ENCODE measurements at places on chromosomes 6 and 20.
A peak's percentile ranks its signal among the peaks of the same experiment; 100 is the strongest.

GRCh38 chr6:38142178-38142902 lies 322.8 kb downstream of the ZFAND3 start:
- DNase-seq: no peak

- no peak for DNase-seq
Observed at GRCh38 chr6:129671442-129672340, 38.3 kb downstream of the ARHGAP18 start.

DNA sequence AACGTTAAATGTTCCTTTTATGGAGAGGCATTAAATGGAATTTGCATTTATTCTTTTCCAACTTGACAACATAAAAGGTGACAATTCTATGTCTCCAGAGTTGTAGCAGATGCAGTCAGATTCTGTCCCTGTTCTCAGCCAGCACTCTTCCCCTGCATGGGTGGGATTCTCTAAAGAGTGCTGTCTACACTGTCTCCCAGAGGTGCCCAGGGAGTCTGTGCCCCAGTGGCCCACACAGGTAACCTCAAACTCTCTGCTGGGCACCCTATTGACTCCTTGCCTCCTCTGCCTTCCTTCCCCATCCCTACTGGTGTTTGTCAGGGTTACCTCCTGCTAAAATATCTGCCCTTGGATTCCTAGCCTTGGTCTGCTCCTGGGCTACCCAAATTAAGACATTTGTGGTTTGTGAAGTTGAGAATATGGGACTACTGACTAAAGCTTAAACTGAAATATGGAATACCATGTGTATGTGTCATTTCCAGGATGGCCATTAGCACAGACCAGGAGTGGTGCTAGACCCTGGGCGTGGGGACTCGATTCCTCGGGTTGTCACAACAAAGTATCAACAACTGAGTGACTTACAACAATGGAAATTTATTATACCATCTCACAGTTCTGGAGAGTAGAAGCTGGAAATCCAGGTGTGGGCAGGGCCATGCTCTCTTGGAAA lies 284.7 kb downstream of the CDH26 start:
- no peak for DNase-seq

- no peak for DNase-seq
Observed at GRCh38 chr6:37303891-37304503, 46.1 kb upstream of the TMEM217 start.

- DNase-seq: no peak
Observed at GRCh38 chr6:46312654-46313053, 141.9 kb upstream of the ENPP5 start.

GRCh38 chr20:51800872-51801121 lies 1.5 kb downstream of the SALL4 start:
- DNase-seq: no peak

DNA sequence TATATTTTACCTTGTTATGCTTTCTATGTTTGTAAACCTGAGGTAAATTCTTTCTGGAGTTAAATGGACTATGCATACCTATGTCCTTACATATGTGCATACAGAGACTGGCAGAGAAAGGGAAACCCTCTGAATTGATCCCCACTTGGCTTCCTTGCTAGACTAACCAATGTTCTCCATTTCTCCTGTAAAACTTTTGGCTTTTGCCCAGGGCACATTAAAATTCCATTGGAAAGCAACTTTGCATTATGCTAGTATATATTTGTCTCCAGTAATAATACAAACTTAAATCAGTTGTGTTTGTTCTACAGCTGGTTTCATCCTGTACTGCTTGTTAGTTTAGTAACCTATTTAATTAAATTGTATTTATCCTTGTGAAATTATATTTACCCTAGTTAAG lies 646.0 kb upstream of the MARCKS start:
- DNase-seq: no peak

GRCh38 chr6:164013480-164014208 lies 599.1 kb downstream of the QKI start:
- DNase-seq: no peak

- DNase-seq: no peak
Observed at GRCh38 chr6:2035826-2036709, 209.3 kb downstream of the GMDS start.

DNA sequence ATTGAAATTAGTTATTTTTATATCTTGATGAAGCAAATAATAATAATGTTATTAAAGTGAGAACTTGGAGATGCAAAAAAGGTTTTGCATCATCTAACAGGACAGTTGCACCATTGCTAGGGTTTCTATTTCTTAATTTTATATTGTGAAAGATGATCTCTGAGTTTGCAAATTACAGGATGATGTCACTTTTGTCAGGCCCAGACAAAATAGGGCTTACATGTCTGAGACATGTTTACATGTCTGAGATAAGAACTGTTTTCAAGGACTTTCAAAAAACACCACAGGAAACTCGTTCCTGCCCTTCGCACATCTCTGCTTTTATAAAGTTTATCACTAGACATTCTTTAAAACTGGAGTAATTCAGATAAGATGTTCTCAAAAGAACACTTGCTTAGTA lies 1075.8 kb upstream of the MANEA start:
- no peak for DNase-seq

DNA sequence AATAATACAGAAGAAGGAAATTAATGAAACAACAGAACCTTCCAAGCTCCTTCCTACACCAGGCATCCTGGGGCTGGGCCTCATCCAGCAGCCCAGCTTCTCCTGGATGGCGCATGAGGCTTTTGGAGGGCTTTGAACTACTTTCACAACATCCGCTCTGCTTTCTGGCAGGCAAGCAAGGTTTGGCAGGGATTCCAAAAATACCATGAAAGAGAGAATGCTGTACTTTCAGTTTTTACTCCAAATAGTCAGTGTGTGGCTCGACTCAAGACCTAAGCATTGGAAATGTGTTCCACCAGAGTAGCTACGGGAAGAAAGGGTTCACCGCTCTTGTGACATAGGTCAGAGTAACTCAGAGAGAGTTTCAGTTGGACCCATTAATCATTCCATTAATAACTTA lies 125.4 kb downstream of the OPRM1 start:
- DNase-seq: no peak

GRCh38 chr6:10884245-10884972 lies 2.4 kb upstream of the SYCP2L start:
- no peak for DNase-seq

GRCh38 chr6:41652866-41653652 lies 14.8 kb downstream of the MDFI start:
- peak; percentile 32 for DNase-seq

GRCh38 chr20:9281803-9282202 lies 212.9 kb downstream of the PLCB4 start:
- no peak for DNase-seq

- DNase-seq: no peak
Observed at GRCh38 chr6:138278326-138278725, 60.0 kb upstream of the PBOV1 start.

DNA sequence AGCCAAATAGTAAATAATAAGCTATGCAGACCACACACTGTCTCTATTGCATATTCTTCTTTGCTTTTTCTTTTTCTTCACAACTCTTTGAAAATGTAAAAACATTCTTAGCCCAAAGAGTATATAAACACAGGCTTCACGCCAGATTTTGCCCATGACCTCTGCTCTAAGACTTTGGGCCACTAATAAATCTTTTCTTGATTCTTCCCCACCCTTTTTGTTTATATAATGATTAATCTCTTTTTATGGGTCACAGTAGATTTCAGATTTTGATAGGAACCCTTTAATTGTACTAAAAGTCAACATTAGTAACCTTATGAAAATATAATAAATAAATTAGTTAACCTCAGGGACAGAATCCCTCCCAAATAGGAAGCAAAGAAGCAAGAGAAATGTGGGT lies 15.8 kb upstream of the ENPP5 start:
- DNase-seq: no peak

DNA sequence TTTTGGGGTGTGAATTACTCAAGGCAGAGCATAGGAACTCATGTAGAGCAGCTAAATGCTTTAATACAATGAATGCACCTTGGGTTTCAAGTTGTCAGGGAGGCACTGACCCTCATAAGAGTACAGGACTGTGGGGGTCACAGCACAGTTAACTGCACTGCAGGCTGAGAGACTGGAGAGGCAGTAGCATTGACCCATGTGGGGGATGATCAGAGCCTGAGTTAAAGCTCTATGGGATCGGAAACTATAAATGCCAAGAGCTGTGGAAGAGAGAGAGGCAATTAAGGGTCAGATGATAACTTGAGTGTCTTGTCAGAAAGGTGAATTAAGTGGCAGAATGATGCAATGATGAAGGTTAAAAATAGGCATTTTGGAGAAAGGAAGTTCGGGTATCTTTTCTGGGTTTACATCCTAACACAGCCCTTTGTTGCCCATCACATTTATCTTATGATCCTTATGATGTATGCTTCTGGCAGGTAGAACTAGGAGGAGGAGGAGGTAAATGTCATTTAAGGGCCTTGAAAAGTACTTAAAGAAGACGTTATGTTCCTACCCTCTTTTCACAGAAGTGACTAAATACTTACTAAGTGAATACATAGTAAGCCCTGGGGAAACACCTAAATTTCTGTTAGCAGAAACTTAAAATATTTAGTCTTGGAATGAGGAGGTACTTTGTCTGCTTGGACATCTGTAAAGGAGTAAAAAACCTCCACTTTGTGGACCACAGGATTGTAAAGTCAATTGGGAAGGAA lies 24.2 kb downstream of the LRRC1 start:
- DNase-seq: no peak

- peak; percentile 63 for DNase-seq
Observed at GRCh38 chr6:52881996-52882841, 27.3 kb downstream of the GSTA3 start.

DNA sequence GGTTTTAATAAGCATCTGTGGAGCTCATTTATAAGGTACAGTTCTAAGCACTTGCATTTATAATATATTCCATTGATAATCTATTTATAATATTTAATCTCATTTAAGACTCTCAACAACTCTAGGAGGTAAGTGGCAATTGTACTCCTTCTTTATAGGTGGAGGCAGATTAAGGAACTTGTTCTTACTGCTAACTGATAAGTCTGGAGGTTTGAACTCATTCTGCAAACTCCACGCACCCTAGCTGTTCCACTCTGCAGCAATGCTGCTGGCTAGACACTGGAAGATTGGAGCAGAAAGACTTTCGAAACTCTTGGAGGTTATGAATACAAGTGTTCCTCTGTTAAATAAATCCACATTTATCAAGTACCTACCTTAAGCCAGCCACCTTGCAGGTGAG lies 793 bp upstream of the HDAC2 start:
- no peak for DNase-seq

- no peak for DNase-seq
Observed at GRCh38 chr20:30286157-30286556, 971.3 kb upstream of the DEFB115 start.

DNA sequence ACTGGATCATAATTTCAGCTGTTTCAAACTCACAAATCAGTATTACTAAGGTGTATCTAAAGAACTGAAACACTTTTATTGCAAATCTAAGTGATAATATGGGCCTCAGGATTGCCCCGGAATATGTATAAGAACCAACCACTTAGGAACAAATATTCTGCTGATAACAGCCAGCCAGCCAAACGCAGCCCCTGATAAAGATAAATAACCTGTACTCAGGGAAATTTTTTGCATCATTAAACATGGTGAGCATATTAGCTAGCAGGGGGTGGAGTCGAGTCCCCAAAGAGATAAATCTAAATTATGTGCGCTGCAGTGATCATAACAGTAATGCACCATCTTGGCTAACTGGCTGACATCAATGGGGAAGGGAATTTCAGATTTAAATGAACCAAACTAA lies 410.2 kb upstream of the MAP3K7 start:
- DNase-seq: no peak

DNA sequence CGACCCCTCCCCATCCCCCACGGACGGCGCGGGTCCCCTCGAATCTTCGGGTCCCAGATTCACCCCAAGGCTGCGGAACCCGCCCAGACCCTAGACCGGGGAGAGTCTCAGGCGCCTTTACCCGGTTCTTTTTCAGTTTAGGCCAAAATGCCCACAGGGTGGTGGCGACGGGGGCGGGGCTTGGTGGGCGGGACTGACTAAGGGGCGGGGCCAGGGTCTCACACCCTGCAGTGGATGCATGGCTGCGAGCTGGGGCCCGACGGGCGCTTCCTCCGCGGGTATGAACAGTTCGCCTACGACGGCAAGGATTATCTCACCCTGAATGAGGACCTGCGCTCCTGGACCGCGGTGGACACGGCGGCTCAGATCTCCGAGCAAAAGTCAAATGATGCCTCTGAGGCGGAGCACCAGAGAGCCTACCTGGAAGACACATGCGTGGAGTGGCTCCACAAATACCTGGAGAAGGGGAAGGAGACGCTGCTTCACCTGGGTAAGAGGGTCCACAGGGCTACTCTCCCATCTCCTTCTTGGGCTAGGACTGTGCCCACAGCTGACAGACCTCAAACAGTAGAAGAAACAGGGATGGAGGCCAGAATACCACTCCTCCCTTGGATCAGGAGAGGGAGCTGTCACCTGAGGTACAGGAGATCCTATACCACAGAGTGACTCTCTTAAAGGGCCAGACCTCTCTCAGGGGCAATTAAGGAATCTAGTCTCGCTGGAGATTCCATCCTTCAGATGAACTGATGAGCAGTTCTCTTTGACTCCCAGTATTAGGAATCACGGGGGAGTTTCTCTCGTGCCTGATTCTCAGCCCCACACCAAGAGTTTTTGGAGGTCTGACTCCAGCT lies 942 bp downstream of the HLA-E start:
- DNase-seq: no peak

DNA sequence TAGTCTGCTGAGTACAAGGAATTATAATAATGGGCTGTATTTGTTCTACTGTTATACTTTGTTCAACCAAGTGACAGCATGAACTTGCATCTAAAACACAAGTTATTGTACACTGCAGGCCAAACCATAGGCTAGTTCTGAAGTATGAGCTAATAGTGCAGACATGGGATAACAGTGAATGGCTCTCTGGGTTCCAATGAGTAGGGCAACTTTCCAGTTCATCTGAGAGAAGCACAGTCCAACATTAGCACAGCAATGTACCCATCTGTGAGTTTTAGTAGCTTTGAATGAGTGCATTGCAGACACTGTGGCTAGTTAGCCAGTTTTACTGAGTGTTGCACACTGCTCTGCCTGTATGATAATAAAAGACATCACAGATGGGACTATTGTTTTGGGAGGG lies 56.5 kb upstream of the FUT9 start:
- no peak for DNase-seq

- DNase-seq: peak; percentile 99
Observed at GRCh38 chr6:79384845-79385244, 150.4 kb upstream of the HMGN3 start.

DNA sequence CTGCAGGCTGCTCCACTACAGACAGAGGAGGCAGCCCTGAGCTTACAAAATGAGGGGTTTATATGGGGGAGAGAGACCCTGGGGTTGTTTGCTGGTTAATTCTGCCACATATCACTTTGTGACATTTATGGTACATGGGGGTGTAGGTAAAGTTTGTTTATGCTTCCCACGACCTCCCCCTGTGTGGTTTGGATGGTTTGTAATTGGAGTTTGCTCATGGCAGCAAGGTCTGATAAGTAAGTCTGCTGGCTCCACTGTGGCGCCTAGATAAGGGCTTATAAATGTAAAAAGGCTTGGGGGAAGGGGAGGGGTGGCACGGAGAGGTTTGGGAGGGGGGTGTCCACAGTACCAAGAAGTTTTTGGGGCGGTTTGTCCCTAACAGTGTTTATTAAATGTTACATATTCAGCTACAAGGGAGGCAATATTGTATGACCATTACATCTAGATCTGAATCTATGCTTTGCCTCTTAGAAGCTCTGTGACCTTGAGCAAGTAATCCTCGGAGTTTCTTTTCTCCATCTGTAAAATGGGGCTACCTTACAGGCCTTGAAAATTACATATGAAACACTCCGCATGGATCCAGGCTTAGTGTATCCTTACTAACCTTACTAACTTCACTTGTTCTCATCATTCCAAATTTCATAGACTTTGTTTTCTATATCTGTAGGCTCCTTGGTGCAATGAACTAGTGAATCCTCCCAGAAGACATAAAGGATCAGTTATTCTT lies 204.8 kb upstream of the NOX3 start:
- no peak for DNase-seq

GRCh38 chr6:109713097-109713496 lies 22.0 kb downstream of the FIG4 start:
- DNase-seq: no peak

Data from DMS153 (cell line).